ENCODE measurements at places on chromosomes 6 and 20.

- DNase-seq: no peak
These were observed 510.5 kb downstream of the PRKN start for GRCh38 chr6:162217058-162217457.

- no peak for DNase-seq
These were observed 44.0 kb upstream of the POU5F1 start for GRCh38 chr6:31214516-31214915.

GRCh38 chr20:2911200-2911599 is 37.9 kb downstream of the PTPRA start:
- no peak for DNase-seq

DNA sequence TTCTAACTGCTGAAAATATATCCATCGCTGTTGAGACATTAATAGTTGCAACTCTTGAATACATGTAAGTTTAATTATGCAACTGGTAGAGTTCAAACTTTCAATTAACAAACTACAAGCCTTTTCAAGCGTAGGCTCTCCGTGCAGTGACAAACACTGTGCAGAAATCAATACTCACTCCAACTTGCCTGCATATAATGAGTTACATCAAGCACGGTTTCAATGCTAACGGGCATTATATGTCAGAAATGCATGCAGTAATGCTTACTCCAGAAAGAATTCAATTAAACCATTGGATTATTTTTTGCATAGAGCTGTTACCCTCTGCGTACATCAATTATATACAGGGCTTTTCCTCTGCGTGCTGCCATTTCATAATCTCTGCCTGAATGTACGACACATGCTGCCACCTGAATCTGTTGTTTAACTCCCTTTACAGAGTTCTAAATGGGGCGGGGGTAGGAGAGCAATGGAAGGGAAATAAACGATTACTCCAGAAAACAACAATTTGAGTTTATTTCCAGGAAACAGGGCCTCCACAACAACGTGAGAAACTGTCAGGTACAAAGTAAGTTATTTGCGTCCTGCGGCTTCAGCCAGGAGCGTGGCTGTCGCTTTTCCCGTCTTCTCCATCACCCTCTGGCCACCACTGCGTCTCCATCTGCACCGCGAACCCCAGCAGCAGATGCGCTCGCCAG is 1.8 kb downstream of the PTPRK start:
- DNase-seq: no peak

GRCh38 chr20:3612795-3613572 is 50.2 kb downstream of the GFRA4 start:
- no peak for DNase-seq

- no peak for DNase-seq
These were observed 608.0 kb downstream of the COL12A1 start for GRCh38 chr6:74597840-74598239.

GRCh38 chr20:18279242-18279641 is 9.1 kb upstream of the ZNF133 start:
- DNase-seq: no peak

DNA sequence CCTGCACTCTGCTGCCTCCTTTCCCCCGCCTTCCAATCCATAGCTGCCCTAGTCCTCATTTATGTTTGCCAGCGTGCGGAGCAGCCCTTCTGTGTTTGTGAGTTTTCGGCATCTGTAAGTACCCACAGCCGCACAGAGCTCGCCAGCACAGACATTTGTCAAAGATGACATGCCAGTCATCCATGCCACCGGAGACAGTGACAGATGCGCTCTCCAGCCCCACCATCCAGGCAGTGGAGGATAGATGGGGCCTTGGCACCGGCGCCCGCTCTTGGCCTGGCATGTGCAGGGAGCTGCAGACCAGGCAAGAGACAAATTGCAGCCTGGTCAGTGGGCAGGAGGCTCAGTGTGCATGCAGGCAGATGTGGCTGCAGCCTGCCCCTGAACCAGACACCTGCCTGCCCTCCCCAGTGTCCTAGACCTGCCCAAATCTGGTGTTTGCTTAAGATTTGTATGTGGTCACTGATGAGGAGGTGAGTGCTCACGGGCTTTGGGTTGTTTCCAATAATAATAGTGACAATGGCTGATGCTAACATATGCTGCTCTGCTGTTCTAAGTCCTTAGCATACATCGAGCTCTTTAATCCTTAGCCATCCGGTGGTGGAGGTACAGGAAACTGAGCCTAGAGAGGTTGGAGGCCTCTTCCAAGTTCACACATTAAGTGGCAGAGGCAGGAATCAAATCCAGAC is 78.1 kb downstream of the UNC5CL start:
- no peak for DNase-seq

- DNase-seq: no peak
These were observed 232.6 kb upstream of the MAP3K7 start for GRCh38 chr6:90819483-90819882.

DNA sequence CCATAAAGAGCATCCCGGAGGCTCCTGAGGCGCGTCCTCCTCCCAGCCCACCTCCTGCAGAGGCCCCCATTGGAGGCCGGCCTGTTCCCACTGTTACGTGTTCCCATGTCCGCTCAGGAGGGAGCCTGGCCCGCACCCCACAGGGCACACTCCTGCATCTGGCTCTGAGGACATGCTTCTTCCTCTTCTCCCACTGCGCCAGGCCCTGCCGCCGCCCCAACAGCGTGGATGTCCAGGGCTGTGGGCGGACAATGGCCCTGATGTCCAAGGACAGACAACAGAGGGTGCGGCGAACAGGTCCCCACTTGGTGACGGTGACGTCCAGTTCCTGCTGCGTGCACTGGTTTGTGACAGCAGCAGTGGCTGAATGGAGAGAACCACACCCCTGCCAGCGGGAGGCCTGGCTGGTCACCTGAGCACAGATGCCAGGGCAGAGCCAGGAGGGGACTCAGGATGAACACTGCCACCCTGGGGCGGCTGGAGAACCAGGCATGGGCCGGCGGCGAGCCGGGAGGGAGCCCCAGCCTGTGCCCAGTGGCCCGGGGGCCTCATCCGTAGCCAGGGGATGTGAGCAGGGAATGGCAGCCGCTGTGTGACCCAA is 26.6 kb downstream of the FRMD1 start:
- DNase-seq: peak; percentile 85

GRCh38 chr6:40383348-40384115 is 203.6 kb downstream of the LRFN2 start:
- no peak for DNase-seq

GRCh38 chr6:7489376-7489775 is 52.1 kb upstream of the DSP start:
- DNase-seq: no peak

GRCh38 chr6:86215323-86215722 is 572.6 kb upstream of the SYNCRIP start:
- no peak for DNase-seq

GRCh38 chr6:136886091-136886490 is 36.0 kb upstream of the SLC35D3 start:
- no peak for DNase-seq

DNA sequence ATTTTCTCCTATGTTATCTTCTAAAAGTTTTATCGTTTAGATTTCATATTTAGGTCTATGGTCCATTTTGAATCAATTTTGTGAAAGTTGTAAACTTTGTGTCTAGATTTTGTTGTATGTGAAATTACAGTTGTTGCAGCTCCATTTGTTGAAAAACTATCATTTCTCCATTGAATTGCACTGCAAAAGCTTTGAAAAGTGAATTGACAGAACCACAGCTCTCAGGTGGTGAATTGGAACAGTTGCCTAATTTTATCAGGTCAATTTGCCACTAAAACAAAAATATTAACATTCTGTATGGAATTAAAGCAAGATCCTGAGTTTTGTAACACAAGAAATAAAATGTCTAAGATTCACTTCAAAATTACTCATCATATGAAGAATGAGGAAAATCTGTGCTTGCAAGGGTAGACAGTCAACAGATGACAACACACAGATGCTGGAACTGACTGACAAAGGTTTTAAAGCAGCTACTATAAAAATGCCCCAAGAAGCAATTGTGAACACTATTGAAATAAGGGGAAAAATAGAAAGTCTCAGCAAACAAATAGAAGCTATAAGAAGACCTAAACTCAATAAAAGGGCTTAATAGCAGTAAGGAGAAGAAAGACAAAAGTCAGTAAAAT is 346.7 kb downstream of the PAX1 start:
- DNase-seq: no peak

DNA sequence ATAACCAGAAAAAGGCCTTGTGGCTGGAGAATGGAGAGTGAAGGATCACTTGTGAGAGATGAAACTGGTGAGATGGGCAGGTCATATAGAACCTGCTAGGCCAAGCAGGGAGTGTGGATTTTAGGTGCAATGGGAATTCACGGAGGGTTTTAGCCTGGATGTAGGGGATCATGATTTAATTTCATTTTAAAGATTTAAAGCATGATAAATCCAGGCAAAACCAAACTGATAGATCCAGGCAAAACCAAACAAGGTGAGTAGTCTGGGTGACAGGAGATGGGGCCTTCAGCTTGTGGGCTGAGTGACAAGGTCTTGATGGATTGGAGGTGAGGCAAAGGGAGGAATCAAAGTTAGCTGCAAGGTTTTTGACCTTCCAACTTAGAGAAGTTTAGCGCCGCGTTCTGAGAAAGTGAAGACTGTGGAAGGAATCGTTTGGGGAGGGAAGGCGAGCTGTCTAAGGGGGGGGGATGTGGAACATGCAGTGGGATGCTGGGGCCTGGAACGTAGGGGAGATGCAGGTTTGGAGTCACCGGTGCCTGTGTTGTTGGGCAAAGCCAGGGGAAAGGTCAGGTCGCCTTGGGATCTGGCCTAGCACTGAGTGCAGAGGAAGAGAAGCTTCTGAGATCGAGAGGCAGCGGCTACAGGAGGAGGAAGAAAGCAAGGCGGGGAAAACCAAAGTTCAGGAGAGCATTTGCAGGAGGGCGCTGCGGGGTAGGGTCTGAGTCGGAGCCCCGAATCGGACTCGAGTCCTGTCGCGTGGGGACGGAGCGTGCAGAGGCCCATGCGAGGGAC is 1.3 kb upstream of the PLCG1 start:
- peak; percentile 47 for DNase-seq

DNA sequence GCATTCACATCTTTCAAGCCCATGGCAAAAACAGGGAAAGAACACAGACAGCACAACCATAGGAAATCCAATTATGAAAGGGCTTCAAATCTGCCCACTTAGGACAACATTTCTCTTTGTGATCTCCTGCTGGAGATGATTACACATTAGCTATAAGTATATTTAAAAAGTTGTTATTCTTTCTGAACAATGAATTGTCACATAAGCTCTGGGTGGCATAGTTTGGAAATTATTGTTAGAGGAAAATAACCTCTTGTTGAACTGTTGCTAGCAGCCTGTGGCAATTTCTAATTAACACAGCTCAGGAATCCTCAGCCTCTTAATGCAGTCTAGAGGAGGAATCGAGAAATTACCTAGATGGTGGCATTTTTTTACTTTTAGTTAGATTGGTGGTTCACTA is 54.9 kb downstream of the BCAS1 start:
- no peak for DNase-seq

GRCh38 chr20:36271639-36272546 is 34.2 kb upstream of the DLGAP4 start:
- no peak for DNase-seq

- no peak for DNase-seq
These were observed 219.4 kb downstream of the SOD2 start for GRCh38 chr6:159473475-159474263.

DNA sequence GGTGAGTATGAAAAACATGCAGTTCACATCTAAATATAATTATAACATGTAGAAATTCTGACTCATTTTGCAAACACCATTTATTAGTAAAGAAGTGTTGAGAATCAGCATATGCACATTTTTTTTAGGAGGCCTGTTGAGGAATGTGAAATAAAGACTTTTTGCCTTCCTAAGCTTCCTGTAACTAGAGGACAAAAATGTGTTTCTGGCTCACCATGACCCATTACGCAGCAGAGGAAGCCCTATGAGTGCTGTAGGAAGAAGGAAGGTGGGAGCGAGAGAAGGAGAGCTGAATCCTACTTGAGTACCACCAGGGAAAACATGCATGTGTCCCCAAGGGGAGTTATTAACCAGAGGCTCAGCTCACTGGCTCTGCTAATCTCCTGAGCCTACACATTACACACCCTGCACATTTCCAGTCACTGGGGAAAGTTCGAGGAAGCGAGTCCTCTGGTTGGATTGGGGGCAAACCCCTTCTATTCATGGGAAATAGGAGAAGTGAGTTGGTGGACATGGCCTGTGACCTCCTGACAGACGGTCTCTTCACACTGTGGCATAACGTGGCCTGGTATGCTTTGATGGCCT is 540.5 kb upstream of the JAG1 start:
- no peak for DNase-seq

- no peak for DNase-seq
These were observed 43.0 kb upstream of the CCR6 start for GRCh38 chr6:167079853-167080297.

DNA sequence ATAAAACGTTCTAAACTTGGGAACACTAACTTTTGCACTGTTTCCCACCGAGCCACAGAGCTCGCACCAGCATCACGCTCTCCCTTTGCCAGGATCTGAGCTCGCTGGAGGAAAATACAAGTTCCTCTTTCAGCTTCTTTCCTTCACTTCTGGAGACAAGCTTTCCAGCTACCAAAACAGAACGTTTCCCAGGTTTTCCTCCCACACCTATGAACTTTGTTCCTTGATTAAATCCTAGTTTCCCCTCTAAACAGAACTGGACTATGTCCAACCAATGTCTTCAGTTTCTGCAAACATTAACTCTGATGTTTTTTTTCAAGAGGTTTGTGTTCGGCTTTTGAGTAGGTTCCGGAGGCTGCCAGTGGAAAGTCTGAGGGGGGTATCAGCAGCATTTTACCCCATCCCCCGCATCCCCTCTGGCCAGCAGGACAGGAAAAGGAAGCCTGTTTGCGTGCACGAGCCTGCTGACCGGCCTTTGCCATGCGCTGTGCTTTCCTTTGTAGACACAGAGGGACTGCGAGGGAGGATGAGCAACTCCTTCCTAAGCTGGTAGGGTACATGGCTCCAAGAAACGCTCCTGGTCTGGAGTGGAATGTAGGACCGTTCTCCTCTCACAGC is 135.5 kb downstream of the LY86 start:
- DNase-seq: peak; percentile 70
